ENCODE measurements at places on chromosomes 7 and 10.

- DNase-seq: no peak
These were observed 1.8 kb downstream of the IMPDH1 start for GRCh38 chr7:128407751-128408708.

GRCh38 chr10:96641396-96642295 lies 54.8 kb upstream of the TM9SF3 start:
- DNase-seq: no peak

DNA sequence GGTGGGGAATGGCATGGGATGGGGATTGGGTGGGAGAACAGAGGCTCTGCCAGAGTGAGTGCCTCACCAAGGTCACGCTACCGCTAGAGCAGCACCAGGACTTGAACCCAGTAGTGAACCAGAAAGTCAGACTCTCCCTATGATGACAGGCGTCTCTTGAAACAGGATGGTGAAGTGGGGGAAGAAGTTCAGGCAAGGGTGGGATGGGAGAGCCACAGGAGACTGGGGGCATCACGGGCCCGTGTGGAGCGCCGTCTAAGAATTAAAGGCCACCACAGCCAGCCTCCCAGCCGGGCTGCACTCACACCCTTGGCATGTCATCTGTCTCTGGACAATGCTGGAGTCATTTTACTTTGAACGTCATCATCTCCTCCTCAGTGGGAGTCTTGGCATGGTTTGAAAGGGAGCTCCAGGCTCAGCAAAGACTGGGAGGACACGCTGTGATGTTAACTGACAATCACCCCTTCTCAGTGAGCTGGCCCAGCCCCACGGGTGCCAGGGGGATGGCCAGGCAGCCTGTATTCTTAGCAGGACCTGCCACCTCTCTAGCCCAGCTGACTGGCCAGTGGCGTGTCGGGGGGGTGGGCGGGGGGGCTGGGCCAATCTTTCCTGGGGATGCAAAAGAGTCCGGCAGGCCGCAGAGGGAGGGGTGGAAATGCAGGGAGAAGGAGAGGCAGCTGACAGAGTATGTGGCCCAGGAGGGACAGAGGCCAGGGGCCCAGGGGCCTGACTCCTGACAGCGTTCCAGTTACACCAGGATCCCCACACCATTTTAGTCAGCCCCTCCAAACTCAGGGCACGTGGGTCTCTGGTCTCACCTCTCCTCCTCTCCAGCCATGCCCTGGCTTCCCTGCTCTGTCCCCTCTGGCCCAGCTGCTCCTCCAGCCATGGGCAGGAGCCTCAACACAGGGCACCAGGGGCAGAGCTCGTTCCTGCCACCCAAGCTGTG lies 96.2 kb downstream of the VOPP1 start:
- no peak for DNase-seq

GRCh38 chr7:138092486-138093028 lies 16.3 kb downstream of the AKR1D1 start:
- DNase-seq: no peak

DNA sequence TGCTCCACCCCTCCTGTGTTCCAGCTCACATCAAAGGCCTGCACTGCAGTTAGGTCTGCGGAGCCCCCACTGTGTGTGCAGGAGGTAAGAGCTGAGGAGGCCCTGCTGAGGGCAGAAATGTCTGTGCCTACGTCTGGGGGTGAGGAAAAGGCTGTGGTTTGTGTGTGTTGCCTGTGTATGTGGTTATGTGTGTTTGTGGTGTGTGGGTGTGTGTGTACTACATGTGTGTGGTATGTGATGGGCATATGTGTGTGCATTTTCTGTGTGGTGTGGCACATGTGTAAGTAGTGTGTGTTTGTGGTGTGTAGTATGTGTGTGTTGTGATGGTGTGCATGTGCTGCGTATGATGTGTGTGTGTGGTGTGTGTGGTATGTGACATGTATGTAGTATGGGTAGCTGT lies 36.2 kb downstream of the ANXA8 start:
- DNase-seq: no peak

- no peak for DNase-seq
These were observed 4.0 kb upstream of the BORCS7 start for GRCh38 chr10:102850025-102850518.

DNA sequence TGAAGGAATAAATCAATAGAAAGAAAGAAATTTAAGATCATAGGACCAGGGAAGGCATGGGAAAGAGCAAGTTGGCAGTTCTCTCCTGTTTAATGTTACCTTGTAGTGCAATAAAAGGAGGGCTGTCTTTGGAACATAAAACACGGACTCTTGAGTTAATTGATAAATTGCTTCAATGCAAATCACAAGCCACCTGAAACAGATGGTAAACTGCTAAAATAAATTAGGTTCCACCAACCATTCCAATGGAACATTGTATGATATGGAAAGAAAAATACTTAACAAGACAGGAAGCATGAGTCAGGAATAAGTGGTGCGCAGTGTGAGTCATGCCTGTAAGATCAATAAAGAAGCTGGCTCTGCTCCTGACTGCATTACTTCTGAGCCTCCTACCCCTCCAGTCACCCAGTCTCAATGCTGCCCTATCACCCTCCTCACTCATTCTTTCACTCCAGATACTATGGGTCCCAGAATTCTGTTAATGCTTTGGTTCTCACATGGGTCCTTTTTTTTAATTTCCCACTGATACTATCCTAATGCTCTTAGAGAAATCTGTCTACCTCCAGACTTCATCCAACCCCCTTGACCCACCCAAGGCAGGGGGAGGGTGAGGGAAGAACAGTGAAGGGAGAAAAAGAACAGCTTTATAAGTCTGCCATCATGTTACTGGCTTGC lies 78.9 kb downstream of the LRRC17 start:
- no peak for DNase-seq

GRCh38 chr7:135074096-135074495 lies 73.8 kb upstream of the TMEM140 start:
- DNase-seq: no peak

GRCh38 chr10:101042118-101042517 lies 11.1 kb downstream of the SFXN3 start:
- DNase-seq: no peak

DNA sequence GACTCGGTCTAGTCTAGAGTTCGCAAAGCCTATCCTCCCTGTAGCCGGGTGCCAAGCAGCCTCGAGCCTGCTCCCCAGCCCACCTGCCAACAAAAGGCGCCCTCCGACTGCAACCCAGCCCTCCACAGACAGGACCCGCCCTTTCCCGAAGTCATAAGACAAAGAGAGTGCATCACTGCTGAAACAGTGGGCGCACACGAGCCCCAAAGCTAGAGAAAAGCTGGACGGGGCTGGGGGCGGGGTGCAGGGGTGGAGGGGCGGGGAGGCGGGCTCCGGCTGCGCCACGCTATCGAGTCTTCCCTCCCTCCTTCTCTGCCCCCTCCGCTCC lies 622 bp upstream of the COL1A2 start:
- no peak for DNase-seq

- no peak for DNase-seq
These were observed 558.2 kb upstream of the PFKP start for GRCh38 chr10:2509081-2509531.

GRCh38 chr7:77690289-77690688 lies 6.0 kb upstream of the RSBN1L start:
- no peak for DNase-seq

Measured in activated B cell treated with CpG ODN at 0.5 μM for 24 hours (primary cell).